ENCODE measurements at places on chromosomes 16 and 17.

DNA sequence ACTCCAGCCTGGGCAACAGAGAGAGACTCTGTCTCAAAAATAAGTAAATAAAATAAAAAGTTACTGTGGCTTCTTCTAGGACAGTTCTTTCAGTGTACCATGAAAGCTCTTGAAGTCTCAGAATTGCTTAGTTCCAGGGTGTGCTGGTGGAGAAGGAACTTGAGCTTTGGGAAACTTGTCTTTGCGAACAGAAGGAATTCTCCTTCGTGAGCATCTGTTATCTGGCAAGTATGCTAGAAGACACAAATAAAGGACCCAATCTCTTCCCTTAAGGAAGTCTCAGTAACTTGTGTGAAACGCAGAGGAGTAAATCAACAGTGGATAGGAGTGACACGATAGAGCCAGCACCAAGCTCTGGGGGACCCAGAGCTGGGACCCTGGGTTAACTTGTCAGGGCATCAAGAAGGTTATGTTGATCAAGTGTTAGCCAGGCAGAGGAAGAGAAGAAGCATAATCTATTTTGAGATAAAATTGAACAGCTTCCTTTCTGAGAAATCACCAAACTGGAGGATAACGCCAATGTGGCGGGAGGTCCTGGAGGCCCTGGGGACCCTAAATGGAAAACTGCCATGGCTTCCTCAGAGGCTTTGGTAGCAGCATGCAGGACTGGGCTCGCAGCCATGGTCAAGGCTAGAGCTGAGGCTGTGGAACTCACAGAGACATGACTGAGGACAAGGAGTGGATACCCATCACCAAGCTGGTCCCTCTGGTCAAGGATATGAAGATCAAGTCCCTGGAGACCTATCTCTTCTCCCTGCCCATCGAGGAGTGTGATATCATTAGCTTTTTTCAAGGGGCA, 72.1 kb upstream of the HAS3 start:
- no peak for DNase-seq

- DNase-seq: no peak
These were observed 5.9 kb downstream of the SUPT6H start for GRCh38 chr17:28667870-28668269.

DNA sequence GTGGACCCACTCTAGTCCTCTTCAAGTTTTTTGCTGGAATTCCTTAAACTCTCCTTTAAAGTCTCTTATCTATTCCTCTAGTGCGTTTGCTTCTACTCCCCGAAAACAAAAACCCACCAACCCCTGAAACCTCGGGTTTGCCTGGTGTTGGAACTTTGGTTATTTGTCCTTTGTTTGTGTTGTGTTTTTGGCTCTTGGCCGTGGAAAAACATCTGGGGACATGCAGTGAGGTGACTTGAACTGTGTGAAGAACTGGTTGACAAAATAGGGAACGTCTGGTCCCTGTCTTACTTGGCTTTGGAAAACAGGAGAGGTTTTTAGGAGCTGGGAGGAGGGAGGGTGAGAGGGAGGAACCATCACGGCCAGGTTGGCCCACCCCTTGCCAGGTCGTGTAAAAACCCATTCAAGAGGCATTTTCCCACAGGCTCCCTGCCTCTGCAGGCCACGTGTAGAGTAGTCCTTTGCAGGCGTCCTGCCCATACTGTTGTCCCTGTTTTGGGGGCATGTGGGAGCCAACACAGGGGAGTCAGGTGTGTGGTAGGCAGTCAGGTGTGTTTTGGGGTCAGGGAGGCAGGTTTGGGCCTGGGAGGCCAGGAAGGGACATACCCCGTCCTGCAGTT, 169.3 kb downstream of the RAB11FIP4 start:
- no peak for DNase-seq

DNA sequence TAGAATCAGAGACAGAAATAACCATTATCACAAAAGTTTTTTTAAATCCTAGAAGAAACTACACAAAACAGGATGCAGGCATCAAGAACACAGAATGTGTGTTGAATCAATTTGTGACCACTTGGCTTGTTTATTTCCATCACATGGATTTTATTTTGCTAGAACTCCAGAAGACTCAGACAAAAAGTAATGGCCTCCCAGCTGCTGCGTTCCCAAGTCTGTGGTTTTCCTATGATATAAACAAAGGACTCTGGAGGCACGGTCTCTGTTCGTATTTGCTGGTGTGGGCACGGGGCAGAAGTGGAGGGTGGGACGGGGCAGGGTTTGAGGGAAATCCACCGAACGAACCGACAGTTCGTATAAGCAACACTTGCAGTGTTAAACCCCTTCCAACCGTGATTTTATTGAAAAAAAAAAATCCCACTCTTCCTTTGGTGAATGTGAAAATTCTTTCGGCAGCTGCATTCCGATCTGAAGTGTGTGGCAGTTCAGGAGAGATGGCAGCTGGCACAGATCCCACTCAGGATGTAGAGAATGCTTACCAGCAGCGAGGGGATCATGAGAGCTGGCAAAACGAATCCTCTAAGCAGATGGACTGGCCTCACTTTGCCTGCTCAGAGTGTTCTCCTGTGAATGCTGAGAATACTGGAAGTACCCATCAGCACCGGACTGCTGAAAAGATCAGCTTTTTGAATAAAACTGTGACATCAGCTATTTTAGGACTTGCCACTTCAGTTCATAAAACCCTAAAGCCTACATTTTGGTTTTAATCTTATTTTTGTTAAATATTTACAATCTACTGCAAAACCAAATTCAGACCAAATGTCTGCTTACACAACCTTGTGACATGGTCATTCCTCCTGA, 165.2 kb downstream of the VPS53 start:
- DNase-seq: no peak

DNA sequence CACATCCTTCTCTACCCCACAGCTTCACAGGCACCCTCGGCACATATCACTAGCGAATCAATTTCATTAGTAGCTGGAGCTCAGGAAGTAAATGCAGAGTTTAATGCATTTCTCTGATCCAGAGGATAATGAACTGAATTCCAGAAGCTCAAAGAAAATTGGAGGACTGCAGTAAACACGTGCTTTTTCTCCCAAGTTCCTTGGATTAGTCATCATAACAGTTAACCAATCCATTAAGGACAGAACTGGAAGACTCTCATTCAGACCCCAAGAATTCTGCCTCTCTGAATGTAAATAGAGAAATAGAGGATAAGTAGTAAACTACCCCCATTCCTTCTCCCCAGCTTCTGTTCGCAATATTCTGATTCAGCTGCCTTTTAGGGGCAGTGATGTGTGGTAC, 40.7 kb downstream of the DUSP14 start:
- DNase-seq: no peak

GRCh38 chr17:65170839-65171238, 33.7 kb downstream of the RGS9 start:
- no peak for DNase-seq

DNA sequence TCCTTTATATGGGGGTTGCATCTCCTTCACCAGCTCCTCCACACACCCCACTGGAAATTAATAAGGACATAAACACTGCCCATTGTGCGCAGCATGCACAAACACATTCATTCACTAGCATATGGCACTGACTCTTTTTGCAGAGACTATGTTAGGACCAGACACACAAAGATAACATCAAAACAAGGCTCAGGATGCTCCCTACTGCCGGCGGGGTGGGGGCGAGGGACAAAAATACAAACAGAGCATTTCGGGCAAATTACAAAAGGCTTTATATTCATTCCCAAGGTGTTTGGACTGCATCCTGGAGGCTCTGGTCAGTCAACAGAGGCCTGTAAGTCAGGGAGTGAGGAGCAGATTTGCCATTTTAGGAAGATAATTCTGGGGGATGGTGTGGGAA, 299.7 kb downstream of the SLC39A11 start:
- DNase-seq: no peak

Data from hippocampal formation (tissue), 2 donors.